ENCODE measurements at places on chromosomes 1 and 21. TPM values are rescaled to one million over a fixed set of nuclear protein-coding genes. Genes with fewer than 3 reads are reported as not detected.

Gene OLFML2B
- total RNA-seq = 32.4 TPM

Gene HMGN1
- total RNA-seq = 252 TPM

Gene CELA3B
- not detected for total RNA-seq

Gene LCE3C
- total RNA-seq = not detected

Gene OSCP1
- 13.3 TPM for total RNA-seq

Gene S100A9
- not detected for total RNA-seq

Gene TNFSF18
- total RNA-seq = not detected

Gene TMEM222
- 27.8 TPM for total RNA-seq

Gene UBXN10
- 0.32 TPM for total RNA-seq

Gene HPCA
- not detected for total RNA-seq

Gene PPP2R5A
- 29.5 TPM for total RNA-seq

Gene NR1I3
- total RNA-seq = not detected

Gene AHDC1
- 14.3 TPM for total RNA-seq

Gene S100A2
- total RNA-seq = 3.1 TPM

Gene PSMB2
- total RNA-seq = 22.3 TPM

Gene LCE1C
- not detected for total RNA-seq

Gene KLHDC9
- 1.4 TPM for total RNA-seq

Data from articular chondrocyte of knee joint (primary cell).